ENCODE measurements at places on chromosomes 5 and 9.

GRCh38 chr5:92927291-92927778 lies 653.7 kb downstream of the NR2F1-AS1 start:
- no peak for DNase-seq

DNA sequence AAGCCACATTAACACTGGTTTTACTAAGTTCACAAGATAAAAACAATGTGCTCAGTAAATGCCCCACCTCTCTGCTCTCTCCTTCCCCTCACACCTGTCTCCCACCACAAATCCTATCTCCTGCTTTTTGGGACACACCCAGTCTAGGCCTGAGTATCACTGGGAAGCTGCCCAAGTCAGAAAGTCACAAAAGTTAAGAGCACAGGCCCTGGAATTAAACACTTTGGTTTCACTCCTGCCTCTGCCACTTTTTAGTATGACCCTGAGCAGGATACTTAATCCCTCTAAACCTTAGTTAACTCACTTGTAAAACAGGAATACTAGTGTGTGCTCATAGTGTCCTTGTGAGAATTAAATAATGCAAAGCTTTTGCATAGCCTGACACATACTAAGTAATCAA lies 11.3 kb downstream of the C5 start:
- no peak for DNase-seq

DNA sequence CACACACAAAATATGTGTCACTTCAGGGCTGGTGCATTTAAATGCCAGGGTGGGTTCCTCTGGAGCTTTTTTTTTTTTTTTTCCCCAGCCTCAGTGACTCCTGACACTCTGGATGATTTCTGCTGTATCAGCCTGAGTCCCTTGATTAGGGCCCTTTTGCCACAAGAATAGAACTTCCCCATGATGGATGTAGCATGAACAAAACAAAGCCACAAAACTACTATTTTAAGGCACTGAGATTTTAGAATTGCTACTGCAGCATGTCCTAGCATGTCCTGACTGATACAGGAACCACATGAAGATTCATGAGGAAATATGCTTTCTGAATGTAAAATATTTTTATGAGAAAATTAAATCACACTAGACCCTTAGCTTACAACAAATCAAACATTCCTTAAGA lies 13.9 kb upstream of the ADGRD2 start:
- no peak for DNase-seq

DNA sequence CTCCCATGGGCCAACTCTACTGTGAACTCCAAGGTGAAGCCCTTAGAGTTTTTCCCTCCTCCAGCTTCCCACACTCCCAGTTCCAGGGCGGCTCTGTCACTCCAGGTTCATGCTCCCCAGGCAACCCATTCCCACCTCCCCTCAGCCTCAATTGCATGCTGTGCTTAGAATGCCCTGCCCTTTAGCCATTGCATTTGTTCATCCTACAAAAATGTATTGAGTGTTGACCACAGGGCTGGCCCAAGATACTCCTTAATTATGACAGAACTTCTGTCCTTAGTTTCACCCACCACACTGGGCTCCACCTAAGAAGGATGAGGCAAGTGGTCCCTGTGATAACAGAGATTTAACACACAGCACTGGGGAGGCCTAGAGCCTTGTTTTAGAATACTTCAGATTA lies 236.1 kb downstream of the ADAMTSL1 start:
- DNase-seq = no peak

- DNase-seq = no peak
Measured at GRCh38 chr5:180858586-180858985, 2.5 kb downstream of the ZFP62 start.
